ENCODE measurements at places on chromosomes 3 and 15. TPM values are rescaled to one million over a fixed set of nuclear protein-coding genes. Genes with fewer than 3 reads are reported as not detected.
A peak's percentile ranks its signal among the peaks of the same experiment; 100 is the strongest.

APBA2 gene
- 53.3 TPM for total RNA-seq

DUOXA2 gene
- total RNA-seq = not detected

GOLGA8T gene
- total RNA-seq = not detected

GMNC gene
- not detected for total RNA-seq

ZNF621 gene
- 12.7 TPM for total RNA-seq

DNA sequence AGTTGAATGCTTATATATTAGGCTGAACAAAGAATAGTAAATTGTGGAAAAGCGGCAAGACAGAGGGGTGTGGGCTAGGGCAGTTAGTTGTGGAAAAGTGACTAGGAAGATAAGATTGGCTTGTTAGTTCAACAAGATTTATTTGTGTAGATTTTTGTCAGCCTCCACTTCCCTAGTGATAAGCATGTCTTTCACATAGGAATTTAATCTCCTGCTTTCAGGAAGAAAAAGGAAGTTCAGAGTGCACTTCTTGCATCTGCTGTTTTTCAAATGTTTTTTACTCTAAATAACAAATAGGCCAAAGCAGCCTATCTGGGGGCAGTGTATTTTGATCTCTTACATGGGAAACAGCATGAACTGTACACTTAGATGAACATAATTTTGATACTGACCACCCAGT, 919.9 kb downstream of the NAALADL2 start:
- no peak for DNase-seq
- no peaks in the 10 kb centered on the region for H3K27me3 ChIP-seq
- H3K27ac ChIP-seq = no peak overlapping the region
- no peak overlapping the region for H3K4me3 ChIP-seq
- no peaks in the 10 kb centered on the region for H3K4me1 ChIP-seq

- peaks cover 13% of the 10 kb centered on the region for H3K4me1 ChIP-seq
- no peak for DNase-seq
- H3K27ac ChIP-seq = no peak overlapping the region
- no peak overlapping the region for H3K4me3 ChIP-seq
Observed at GRCh38 chr3:190369668-190370295, 18.2 kb upstream of the CLDN16 start.

GRCh38 chr3:85939074-85939482, 980.3 kb downstream of the CADM2 start:
- no peaks in the 10 kb centered on the region for H3K4me1 ChIP-seq
- H3K4me3 ChIP-seq = no peak overlapping the region
- H3K27ac ChIP-seq = no peak overlapping the region

- H3K4me3 ChIP-seq = no peak overlapping the region
- H3K4me1 ChIP-seq = peaks cover 16% of the 10 kb centered on the region
- H3K27ac ChIP-seq = no peak overlapping the region
- no peaks in the 10 kb centered on the region for H3K27me3 ChIP-seq
Observed at GRCh38 chr3:40901298-40901697, 298.0 kb upstream of the CTNNB1 start.

GRCh38 chr3:156782921-156783320, 43.2 kb upstream of the LEKR1 start:
- no peak overlapping the region for H3K4me3 ChIP-seq
- no peaks in the 10 kb centered on the region for H3K36me3 ChIP-seq
- DNase-seq = no peak
- peaks cover 46% of the 10 kb centered on the region for H3K4me1 ChIP-seq
- H3K27ac ChIP-seq = peak overlapping the region; percentile 67

- no peaks in the 10 kb centered on the region for H3K4me1 ChIP-seq
- no peaks in the 10 kb centered on the region for H3K27me3 ChIP-seq
- no peaks in the 10 kb centered on the region for H3K36me3 ChIP-seq
- H3K27ac ChIP-seq = no peak overlapping the region
- no peak for DNase-seq
Observed at GRCh38 chr15:63029676-63030075, 12.9 kb upstream of the TPM1 start.

- no peak overlapping the region for H3K4me3 ChIP-seq
- no peak overlapping the region for H3K27ac ChIP-seq
- H3K27me3 ChIP-seq = no peaks in the 10 kb centered on the region
- H3K36me3 ChIP-seq = no peaks in the 10 kb centered on the region
- H3K4me1 ChIP-seq = no peaks in the 10 kb centered on the region
Observed at GRCh38 chr3:134754768-134755559, 40.1 kb upstream of the EPHB1 start.

DNA sequence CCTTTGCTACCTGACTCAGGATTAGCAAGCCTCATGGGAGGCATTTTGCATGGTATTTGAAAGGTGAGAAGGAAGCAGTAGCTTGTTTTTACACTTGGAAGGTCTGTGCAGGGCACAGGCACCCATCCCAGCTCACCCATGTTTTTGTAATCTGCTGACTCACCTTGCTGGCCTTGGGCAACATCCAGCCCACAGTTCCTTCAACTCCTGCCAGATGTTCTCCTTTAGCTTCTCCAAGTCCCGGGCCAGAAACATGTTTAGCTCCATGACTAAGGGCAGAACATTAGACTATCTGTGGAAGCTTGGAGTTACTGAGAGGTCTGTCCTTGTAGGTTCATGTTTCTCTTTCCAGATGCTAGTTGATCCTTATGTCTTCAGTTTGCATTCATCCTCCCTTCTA, 12.4 kb upstream of the ZNF770 start:
- H3K27ac ChIP-seq = no peak overlapping the region
- no peaks in the 10 kb centered on the region for H3K4me1 ChIP-seq
- no peak for DNase-seq
- H3K4me3 ChIP-seq = no peak overlapping the region
- H3K36me3 ChIP-seq = no peaks in the 10 kb centered on the region

GRCh38 chr3:11152301-11152700, 2.0 kb upstream of the HRH1 start:
- H3K27ac ChIP-seq = no peak overlapping the region
- no peak for DNase-seq
- peaks cover 26% of the 10 kb centered on the region for H3K4me1 ChIP-seq
- H3K4me3 ChIP-seq = no peak overlapping the region
- no peaks in the 10 kb centered on the region for H3K27me3 ChIP-seq

- H3K4me3 ChIP-seq = no peak overlapping the region
- no peak overlapping the region for H3K27ac ChIP-seq
- peaks cover 51% of the 10 kb centered on the region for H3K36me3 ChIP-seq
- no peaks in the 10 kb centered on the region for H3K27me3 ChIP-seq
Observed at GRCh38 chr3:44848634-44849033, 13.1 kb upstream of the TMEM42 start.

All from SJSA1 (cell line).